ENCODE measurements at places on chromosomes 7 and 10. TPM values are rescaled to one million over a fixed set of nuclear protein-coding genes. Genes with fewer than 3 reads are reported as not detected.

DNA sequence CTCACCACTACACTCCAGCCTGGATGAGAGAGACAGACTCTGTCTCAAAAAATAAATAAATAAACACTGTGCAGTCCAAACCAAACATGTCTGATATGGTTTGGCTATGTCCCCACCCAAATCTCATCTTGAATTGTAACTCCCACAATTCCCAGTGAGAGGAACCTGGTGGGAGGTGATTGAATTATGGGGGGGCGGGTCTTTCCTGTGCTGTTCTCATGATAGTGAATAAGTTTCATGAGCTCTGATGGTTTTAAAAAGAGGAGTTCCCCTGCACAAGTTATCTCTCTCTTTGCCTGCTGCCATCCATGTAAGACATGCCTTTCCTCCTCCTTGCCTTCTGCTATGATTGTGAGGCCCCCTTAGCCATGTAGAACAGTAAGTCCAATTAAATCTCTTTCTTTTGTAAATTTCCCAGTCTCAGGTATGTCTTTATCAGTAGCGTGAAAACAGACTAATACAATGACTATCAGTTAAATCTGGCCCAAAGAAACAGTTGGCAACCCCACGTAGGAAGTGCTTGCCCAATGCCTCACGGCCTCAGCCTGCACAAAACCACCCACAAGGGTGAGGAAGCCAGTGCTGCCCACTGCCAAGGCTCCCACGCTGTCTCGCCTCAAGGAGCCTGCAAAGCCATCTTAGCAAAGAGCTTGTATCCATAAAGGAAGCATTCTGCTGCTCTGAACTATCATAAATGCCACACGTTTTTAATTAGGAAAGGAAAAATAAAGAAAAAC is 64.7 kb downstream of the PIK3AP1 start:
- no peaks in the 10 kb centered on the region for H3K4me1 ChIP-seq
- H3K27ac ChIP-seq = no peak overlapping the region
- peaks cover 5% of the 10 kb centered on the region for H3K27me3 ChIP-seq

GRCh38 chr10:69092959-69093850 is 5.3 kb downstream of the SRGN start:
- peak; percentile 89 for DNase-seq
- H3K27ac ChIP-seq = peak overlapping the region; percentile 80
- no peaks in the 10 kb centered on the region for H3K27me3 ChIP-seq
- no peaks in the 10 kb centered on the region for H3K36me3 ChIP-seq
- H3K4me1 ChIP-seq = peaks cover 43% of the 10 kb centered on the region

DNA sequence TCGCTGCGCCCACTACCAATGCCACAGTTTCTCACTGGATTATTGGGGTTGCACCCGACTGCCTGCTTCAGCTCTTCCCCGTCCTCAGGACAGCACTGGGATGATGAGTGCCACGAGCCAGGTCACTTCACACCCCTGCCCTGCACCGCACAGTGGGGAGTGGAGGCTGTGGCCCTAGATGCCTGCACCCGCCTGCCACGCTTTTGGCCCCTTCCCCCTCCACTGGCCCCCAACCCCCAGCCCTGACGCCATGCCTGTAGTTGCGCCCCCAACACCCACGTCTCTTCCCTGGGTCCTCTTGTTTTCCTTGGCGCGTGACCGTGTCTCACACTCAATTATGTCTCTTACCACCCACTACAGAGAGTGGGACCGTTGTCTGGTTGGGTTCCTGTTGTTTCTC is 134.3 kb downstream of the VIPR2 start:
- no peak overlapping the region for H3K4me3 ChIP-seq
- H3K36me3 ChIP-seq = no peaks in the 10 kb centered on the region
- no peak for DNase-seq
- H3K27ac ChIP-seq = no peak overlapping the region
- peaks cover 6% of the 10 kb centered on the region for H3K27me3 ChIP-seq
- peaks cover 28% of the 10 kb centered on the region for H3K4me1 ChIP-seq

DNA sequence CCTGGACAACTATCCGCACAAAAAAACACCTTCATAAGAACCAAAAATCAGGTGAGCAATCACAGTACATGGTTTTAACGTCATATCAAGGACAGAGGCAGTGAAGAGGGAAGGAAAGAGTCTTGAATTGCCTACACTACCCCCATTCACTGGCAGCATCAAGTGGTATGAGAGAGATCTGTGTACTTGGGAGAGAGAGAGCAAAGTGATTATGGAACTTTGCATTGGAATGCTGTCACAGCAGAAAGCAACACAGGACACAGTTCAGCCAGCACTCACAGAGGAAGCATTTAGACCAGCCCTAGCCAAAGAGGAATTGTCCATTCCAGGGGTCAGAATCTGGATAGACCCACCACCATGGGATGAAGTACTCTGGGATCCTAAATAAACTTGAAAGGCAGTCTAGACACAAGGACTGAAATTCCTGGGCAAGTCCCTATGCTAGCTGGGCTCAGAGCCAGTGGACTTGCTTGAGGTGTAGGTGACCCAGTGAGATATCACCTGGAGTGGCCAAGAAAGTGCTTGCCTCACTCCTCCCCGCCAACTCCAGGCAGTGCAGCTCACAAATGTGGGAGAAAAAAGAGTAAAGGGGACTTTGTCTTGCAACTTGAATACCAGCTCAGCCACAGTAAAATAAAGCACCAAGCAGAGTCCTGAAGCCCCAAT is 30.5 kb upstream of the SFTPD start:
- no peak for DNase-seq
- peaks cover 1% of the 10 kb centered on the region for H3K4me1 ChIP-seq
- H3K27me3 ChIP-seq = peaks cover 41% of the 10 kb centered on the region
- no peak overlapping the region for H3K27ac ChIP-seq
- H3K36me3 ChIP-seq = no peaks in the 10 kb centered on the region

GRCh38 chr7:129523924-129524323 is 21.6 kb downstream of the SMKR1 start:
- peaks cover 26% of the 10 kb centered on the region for H3K27me3 ChIP-seq
- no peak for DNase-seq
- H3K4me3 ChIP-seq = no peak overlapping the region
- H3K36me3 ChIP-seq = no peaks in the 10 kb centered on the region

- no peak overlapping the region for H3K27ac ChIP-seq
- no peaks in the 10 kb centered on the region for H3K36me3 ChIP-seq
- no peak overlapping the region for H3K4me3 ChIP-seq
- no peak for DNase-seq
- H3K4me1 ChIP-seq = no peaks in the 10 kb centered on the region
Observed at GRCh38 chr10:75492173-75492925, 60.9 kb downstream of the LRMDA start.

GRCh38 chr7:33841705-33842129 is 63.6 kb upstream of the BMPER start:
- no peak overlapping the region for H3K4me3 ChIP-seq
- no peak for DNase-seq
- H3K36me3 ChIP-seq = no peaks in the 10 kb centered on the region
- H3K27me3 ChIP-seq = no peaks in the 10 kb centered on the region
- no peak overlapping the region for H3K27ac ChIP-seq

DNA sequence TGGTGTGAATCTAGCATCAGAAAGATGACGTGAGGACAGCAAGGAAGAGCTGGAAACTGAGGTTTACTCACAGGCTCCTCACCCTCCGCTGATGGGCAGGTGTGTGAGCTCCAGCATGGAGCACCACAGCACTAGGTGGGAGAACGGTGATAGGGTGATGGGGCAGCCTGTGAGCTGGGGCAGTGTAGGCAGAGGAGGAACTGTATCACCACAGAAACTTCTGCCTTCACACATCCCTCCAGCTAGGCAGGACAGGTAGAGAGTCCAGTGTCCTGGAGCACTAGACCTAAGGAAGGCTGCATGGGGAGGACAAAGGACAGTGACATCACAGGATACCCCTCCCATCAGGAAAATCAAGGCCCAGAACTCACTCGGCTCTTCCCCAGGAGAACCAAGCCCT is 241.8 kb upstream of the PRSS58 start:
- peaks cover 40% of the 10 kb centered on the region for H3K4me1 ChIP-seq
- H3K4me3 ChIP-seq = no peak overlapping the region
- no peak overlapping the region for H3K27ac ChIP-seq
- H3K36me3 ChIP-seq = no peaks in the 10 kb centered on the region
- peaks cover 65% of the 10 kb centered on the region for H3K27me3 ChIP-seq
- no peak for DNase-seq

- H3K27me3 ChIP-seq = no peaks in the 10 kb centered on the region
- peak overlapping the region; percentile 97 for H3K4me3 ChIP-seq
- H3K4me1 ChIP-seq = peaks cover 30% of the 10 kb centered on the region
Observed at GRCh38 chr10:27157150-27157549, 2.0 kb downstream of the MASTL start.

- H3K27me3 ChIP-seq = no peaks in the 10 kb centered on the region
- peaks cover 44% of the 10 kb centered on the region for H3K4me1 ChIP-seq
- H3K4me3 ChIP-seq = no peak overlapping the region
- H3K36me3 ChIP-seq = no peaks in the 10 kb centered on the region
Observed at GRCh38 chr10:77872151-77872946, 54.2 kb downstream of the DLG5 start.

ZNF518A gene
- total RNA-seq = 14.9 TPM

DNA sequence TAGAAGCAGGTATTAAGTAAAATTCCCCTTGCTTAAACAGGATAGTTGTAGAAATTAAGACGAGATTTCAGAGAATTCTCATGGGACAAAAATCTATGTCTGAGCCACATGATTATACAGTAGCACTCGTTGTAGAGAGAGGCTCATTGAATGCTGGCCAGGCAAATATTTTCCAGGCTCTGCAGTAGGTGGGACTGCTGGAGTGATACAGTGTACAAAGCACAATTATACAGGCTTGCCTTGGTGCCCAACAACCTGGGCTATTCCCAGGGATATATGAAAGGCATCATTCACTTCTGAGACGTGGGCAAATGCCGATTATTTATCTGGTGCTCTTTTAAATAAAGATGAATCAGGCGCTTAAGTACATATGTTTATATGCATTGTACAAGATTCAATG is 380.6 kb downstream of the PHTF2 start:
- no peak overlapping the region for H3K27ac ChIP-seq
- no peaks in the 10 kb centered on the region for H3K36me3 ChIP-seq
- H3K4me1 ChIP-seq = no peaks in the 10 kb centered on the region
- DNase-seq = no peak
- H3K27me3 ChIP-seq = peaks cover 21% of the 10 kb centered on the region

- no peaks in the 10 kb centered on the region for H3K27me3 ChIP-seq
- DNase-seq = no peak
- peaks cover 18% of the 10 kb centered on the region for H3K36me3 ChIP-seq
- H3K27ac ChIP-seq = peak overlapping the region; percentile 96
Observed at GRCh38 chr10:112957640-112958092, 7.6 kb downstream of the TCF7L2 start.

DNA sequence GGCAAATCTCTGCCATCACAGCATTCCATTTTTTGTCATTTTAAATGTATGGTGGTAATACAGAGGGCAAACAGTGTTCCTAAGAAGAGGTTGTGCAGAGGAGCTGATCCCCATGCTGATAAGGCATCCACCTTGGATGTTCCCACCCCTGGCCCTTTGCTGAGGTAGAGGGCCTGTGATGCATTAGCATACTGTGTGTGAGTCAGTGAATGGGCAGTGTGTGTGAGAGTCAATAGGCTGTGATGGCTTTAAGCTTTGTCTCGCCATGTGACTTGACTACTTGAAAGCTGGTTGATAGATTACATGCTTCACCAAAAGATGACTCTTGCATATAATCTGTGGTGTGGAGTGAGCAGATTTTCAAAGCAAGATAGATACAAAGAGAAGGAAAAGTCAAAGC is 81.3 kb downstream of the INSYN2A start:
- no peak overlapping the region for H3K4me3 ChIP-seq
- peaks cover 33% of the 10 kb centered on the region for H3K36me3 ChIP-seq
- no peaks in the 10 kb centered on the region for H3K27me3 ChIP-seq

DNA sequence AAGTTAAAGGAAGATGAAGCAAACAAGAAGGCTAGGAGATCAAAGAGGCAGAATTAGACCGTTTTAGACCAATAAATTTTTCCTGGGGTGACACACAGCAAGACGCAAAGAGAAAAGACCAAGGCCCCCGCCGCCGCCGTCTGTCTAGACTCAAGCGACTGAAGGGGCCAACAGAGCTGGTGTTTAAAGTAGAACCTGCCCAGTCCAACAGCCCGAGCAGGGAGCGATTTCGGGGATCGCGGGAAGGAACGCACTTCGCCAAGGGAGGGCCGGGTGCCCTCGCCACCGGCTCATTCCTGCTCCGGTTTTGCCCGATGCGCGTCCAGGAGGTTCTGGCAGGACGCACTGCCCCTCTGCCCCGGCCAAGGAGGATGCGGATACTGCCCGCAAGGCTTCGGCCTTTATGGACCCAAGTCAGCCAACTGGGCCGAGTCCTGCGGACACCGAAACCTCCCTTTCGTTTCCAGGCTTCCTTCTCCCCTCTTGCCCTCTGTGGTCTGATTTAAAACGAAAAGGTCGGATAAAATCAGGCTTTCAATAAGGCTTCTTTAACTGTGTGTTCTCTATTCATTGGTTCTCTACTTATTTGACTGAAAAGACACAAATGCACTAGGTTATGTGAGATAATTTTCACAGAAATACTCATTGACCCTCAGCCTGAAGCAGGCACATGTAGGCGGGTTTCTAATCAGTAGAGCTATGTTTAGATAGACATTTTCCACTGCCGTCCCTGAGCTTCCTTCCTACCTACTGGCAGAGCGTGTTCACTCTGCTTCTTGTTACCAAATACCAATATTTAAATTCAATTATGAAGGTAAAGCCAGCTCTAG is 2.2 kb upstream of the HOXA7 start:
- no peak overlapping the region for H3K4me3 ChIP-seq
- no peak overlapping the region for H3K27ac ChIP-seq
- H3K27me3 ChIP-seq = peaks cover 88% of the 10 kb centered on the region
- peaks cover 1% of the 10 kb centered on the region for H3K36me3 ChIP-seq
- peaks cover 12% of the 10 kb centered on the region for H3K4me1 ChIP-seq

GRCh38 chr7:147833970-147834369 is 756.6 kb upstream of the C7orf33 start:
- peaks cover 3% of the 10 kb centered on the region for H3K27me3 ChIP-seq
- no peak for DNase-seq
- no peaks in the 10 kb centered on the region for H3K4me1 ChIP-seq
- no peaks in the 10 kb centered on the region for H3K36me3 ChIP-seq

DNA sequence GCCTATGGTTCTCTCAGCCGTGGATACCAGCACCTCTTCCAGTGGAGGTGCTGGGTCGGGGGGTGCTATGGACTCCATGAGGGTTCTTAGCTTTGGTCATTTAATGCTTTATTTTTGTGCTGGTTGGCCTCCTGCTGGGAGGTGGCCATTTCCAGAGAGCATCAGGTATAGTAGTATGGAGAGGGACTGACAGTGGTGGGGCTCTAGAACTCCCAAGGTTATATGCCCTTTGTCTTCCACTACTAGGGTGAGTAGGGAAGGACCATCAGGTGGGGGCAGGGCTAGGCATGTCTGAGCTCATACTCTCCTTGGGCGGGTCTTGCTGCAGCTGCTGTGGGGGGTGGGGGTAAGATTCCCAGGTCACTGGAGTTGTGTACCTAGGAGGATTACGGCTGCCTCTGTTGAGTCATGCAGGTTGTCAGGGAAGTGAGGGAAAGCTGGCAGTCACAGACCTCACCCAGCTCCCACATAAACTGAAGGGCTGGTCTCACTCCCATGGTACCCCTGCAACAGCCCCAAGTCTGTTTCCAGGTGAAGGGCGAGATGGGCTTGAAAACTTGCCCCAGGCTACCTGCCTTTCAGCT is 763.2 kb upstream of the LRRTM3 start:
- peaks cover 12% of the 10 kb centered on the region for H3K27me3 ChIP-seq
- no peak overlapping the region for H3K27ac ChIP-seq
- no peaks in the 10 kb centered on the region for H3K36me3 ChIP-seq
- no peak overlapping the region for H3K4me3 ChIP-seq
- DNase-seq = no peak

Measured in osteocyte (in vitro differentiated cells).